ENCODE measurements at places on chromosomes 12 and 14. TPM values are rescaled to one million over a fixed set of nuclear protein-coding genes. Genes with fewer than 3 reads are reported as not detected.

Gene CDK4
- polyA plus RNA-seq = 60.4 TPM

Gene CD69
- not detected for polyA plus RNA-seq

Gene MYF5
- polyA plus RNA-seq = not detected

Gene PMEL
- polyA plus RNA-seq = 2.9 TPM

GRCh38 chr12:13164921-13165616 is 31.5 kb upstream of the EMP1 start:
- no peak for DNase-seq

GRCh38 chr12:50453872-50454271 is 50.9 kb upstream of the DIP2B start:
- DNase-seq = no peak

GRCh38 chr12:52209321-52209720 is 17.5 kb upstream of the KRT80 start:
- no peak for DNase-seq

DNA sequence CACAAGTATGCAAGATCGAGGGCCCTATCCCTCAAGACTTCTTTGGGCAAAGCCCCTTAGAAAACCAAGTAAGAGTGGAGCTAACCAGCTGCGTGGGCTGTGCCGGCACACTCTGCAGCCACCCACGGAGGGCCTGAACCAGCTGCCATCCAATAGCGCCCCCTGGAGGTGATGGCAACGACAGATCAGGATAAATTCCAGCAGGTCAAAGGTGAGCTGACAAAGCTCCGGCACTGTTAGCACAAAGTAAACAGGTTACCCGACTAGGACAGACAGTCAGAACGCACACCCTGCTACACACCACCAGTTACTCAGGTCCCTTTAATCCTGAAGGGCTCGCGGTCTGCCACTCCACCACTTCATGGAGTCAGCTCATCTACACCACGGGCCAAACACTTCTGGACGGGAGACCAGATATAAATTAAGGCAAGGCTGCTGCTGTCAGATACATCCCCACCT is 4.9 kb downstream of the ZBTB39 start:
- peak; percentile 82 for DNase-seq

GRCh38 chr12:108335349-108336119 is 3.6 kb downstream of the CMKLR1 start:
- peak; percentile 3 for DNase-seq

GRCh38 chr12:109767991-109768900 is 54.6 kb downstream of the FAM222A start:
- peak; percentile 71 for DNase-seq

DNA sequence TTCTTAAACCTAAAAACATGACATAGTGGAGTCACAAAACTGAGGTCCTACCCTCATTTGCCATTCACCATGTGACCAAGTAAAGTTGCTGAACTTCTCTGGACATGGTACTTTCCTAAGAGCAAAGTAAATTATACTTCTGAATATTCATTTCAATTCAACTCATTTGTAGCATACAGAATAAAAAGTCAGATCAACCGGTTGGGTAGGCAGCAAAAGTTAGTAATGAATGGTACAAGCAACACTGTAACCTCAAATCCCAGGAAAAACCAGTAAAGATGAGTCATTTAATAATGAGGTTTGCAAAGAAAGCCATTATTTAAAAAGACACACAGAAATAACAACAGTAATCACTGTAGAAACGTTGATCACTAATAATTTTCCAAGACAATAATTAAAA is 8.7 kb downstream of the POLE2 start:
- DNase-seq = no peak

DNA sequence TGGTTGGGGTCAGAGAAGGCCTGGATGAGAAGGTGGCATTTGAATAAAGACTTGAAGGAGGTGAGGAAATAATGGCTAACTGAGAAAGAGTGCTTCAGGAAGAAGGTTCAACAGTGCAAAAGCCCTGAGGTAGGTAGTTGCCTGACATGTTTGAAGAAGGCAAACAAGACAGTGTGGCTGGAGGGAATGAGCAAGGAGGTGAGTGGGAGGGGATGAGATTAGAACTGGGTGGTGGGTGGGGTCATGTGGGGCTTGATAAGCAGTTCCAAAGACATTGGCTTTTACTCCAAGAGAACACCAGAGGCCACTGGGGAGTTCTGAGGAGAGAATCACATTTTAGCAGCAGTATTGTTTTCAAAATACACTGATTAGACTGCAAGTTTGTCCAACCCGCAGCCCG is 50.5 kb downstream of the HSPB8 start:
- no peak for DNase-seq

DNA sequence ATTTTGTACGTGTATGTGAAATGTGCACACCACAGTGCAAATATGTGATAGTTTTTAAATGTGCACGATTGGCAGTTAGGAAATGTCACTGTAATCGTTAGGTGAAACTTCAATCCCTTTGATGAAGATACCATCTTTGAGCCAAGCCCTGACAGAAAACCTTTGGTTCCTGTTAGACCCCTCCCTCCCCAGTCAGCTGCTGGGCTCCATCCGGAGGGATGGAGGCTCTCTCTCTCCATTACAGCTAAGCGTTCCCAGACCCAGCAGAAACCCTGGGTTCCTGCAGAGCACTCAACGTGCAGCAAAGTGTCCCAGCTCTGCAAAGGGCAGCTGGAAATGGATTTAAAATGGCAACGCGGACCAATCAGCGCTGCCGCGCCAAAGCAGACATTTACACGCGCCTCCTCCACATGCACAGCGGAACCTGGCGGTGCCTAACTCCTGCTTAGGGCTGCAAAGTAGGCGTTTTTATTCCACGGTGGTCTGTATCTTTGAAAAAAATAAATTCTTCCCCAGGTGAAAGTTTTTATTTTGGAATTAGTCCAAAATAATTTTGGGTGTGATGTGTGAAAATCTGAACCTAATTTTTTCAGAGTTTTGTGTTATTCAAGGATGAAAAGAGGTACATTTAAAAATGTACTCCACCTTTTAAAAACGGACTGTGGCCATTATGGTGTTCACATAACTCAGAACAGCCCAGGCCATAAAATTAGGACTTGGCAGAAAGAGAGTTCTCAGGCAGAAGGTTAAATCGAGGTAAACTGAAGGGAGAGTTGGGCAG is 1.4 kb upstream of the HMGA2 start:
- peak; percentile 44 for DNase-seq

DNA sequence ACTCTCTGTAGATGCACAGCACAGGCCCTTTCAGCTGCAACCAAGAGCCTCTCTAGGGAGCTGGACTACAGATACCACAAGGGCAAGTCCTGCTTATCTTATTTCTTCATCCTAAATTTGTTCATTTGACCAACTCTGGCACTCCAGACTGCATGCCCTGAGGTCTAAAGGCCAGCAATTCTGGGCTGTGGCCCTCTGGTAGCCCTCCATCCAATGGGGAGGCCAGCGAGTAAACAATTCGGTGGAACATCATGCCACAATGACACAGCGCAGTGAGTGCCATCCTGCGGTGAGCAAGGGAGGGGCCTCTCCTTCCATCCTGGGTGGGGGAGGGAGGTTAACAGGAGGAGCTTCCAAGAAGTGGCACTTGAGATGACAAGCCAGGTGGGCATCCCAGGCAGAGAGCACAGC is 652 bp upstream of the SELPLG start:
- peak; percentile 65 for DNase-seq

DNA sequence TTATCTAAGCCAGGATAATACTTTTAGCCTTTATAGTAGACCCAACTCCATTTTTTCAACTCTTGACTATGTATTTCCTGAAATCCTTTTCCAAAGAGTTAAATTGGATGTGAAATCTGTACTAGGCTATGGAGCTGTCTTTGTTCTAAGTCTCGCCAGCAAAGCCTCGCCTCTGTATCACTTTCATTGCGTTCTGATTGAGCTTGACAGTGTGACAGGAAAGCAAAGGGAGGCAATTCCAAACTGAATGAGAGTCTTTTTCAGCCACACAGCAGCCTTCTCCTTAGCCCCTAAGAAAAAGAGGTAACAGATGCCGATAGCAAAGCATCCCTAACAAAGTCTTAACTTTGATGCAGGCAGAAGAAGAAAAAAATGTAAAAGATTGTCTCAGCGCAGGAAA is 154.6 kb upstream of the OTX2 start:
- no peak for DNase-seq

DNA sequence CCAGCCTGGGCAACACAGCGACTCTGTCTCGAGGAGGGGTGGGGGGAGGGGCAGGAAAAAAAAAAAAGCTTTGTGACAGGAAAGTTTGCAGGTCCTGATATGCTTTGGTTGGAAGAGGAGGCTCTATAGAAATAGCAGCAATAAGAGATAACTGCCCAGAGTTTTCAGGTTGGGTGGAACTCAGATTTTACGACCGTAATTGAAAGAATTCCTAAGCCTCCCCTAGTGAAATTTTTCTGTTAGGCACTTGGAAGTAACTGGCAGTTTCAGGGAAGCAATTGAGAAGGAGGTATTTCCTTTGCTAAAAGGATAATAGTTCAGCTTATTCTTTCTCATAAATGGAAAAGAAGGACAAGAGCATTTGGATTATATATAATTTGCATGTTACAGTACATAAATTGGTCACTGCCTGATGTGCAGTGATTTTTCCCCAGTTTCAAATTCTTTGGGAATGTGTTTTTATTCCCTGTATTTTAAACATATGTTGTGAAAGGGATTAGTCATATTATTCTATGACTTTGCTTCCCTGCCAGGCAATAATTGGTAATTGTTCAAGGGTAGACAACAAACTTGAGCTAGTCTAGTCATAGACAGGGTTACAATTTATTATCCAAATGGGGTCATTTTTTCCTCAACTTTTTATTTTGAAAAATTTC is 452.8 kb downstream of the AEBP2 start:
- DNase-seq = no peak

- DNase-seq = no peak
Observed at GRCh38 chr12:104903648-104904423, 54.3 kb downstream of the SLC41A2 start.

DNA sequence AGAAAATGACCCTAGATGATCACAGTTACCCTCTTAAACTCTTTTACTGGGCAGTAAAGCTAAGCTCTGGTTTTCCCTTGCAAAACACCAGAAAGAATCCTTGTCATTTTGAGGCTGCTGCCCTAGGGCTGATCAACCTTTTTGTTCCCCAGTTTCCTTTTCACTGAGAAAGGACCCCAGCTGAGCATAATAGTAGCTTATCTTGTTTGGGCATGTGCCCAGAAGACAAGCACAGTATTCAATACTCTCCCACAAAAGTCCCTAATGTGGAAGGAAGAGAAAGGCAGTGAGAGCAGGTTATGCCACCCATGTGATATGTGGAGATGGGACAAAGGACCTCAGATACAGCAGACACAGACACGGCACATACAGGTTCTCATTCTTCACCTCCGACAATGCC is 332.6 kb upstream of the TMPO start:
- no peak for DNase-seq

GRCh38 chr14:57560681-57561080 is 67.0 kb upstream of the CCDC198 start:
- DNase-seq = no peak

DNA sequence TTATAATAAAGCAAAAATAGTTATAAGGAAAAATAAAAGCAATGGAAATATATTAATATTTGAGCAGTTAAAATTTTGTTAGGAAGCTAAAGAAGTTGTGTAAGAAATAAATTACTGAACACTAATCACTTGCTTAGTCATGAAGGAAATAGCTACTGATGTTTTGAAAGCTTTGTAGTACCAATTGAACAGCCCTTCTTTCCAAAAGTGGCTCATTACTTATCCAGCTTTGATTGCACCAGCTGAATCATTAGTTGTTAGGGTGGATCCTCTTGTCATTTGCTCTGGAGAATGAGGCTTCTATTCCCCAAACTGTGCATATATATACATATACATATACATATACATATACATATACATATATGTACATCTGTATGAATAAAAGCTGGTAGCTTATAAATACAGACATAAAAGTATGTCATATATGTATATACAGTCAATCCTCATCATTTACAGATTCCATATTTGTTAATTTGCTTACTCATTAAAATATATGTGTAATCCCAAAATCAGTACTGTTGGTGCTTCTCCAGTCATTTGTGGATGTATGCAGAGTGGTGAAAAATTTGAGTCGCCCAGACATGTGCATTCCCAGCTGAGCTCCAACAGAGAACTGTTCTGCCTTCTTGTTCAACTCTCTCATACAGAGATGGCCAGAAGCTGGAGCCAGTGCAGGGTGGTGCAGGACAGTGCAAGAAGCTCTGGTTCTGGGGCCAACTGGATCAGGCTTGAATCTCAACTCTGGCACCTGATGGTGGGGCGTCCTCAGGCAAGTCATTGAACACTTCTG is 214.1 kb downstream of the RPAP3 start:
- no peak for DNase-seq

DNA sequence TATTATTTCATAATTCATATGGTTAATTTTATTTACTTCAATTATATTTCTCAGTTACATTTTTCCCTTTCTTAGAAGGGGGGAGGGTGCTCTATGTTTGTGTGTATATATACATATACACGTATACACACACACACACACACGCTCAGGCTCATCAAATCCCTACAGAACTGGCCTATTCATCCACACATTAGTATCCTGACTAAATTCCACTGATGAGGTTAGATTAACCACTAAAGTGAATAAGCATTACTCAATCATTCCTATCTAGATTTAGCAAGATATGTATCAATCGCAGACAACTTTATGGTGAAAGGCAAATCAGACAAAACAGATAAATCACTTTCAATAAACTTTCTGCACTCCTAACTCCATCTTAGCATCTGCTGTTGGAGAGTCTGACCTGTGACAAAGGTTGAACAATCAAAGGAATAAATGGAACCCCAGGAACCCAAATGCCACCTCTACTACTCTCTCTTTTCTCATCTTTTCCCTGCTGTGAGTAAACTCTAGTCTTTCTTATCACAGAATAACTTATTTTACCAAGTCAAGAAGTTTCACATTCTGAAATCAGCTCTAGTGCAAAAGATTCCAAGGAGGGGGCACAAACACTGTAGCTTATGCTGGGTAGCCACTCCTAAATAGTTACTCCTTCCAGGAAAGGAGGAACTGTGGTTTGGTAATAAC is 67.6 kb downstream of the RALGAPA1 start:
- DNase-seq = no peak

- no peak for DNase-seq
Observed at GRCh38 chr14:91246051-91246852, 1.7 kb upstream of the GPR68 start.

DNA sequence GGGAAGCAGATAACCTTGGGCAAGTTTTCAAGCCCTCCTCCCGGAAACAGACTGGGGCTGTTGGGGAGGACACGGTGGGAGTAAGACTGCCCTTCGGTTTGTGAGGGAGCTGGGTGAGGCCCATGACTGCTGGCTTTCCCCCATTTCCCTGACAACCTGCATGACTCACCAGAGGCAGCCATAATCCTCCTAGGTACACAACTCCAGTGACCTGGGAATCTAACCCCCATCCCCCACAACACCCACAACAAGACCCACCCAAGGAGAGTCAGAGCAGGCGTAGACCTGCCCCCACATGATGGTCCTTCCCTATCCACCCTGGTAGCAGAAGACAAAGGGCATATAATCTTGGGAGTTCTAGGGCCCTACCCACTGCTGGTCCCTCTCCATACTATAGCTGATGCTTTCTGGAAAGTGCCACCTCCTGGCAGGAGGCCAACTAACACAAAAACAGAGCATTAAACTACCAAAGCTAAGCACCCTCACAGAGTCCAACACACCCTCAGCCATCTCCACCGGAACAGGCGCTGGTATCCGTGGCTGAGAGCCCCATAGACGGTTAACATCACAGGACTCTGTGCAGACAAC is 14.8 kb downstream of the DDX24 start:
- no peak for DNase-seq
